ENCODE measurements at places on chromosomes 7 and 10.

DNA sequence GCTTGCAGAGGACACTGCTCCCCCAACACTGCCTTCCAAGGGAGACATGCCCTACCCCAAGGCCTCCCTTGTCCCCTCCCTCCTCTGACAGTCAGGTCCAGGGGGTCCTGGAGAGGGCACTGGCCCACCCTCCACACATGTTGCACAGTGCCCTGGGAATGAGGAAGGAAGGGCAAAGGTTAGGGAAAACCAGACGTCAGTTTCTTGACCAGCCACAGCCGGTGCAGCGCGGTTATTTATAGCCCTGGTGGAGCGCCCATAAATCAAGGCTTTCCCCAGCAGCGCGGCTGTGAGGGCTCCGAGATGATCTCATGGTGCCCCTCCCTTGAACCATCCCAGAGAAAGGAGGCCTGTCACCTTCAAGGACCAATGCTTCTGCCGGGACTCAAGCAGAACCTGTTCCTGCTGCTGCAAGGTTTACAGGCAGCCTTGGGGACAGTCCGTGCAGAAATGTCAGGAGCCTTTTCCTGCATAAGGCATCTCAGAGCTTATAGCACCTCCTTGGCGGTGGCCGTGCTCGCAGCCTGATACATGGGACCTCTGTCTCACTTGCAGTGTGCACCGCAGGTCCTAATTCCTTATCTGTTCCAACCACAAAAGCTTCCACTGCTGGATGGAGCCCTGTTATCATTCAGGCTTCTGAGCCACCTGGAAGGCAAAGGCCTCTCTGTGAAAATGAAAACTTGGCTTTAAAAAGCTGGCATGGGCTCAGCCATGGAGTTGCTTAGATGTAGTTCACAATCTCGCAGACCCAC lies 127.3 kb downstream of the LHPP start:
- peak; percentile 68 for DNase-seq

DNA sequence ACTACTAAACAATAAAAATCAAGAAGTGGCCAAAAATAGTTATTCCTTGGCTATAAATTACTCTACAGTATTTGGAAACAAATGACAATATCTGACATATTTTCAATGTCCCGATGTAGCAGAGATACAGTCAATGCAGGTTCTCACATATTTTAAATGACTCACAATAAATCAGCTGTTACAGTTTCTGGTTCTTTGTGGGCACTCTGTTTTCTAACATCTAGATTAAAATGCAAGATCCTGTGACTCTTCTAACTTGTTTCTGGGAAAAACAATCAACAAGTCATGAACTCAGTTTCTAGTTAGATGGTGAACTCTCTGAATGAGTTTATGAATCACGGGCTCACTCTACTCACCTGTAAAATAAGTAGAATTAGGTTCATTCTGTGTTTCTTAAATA lies 849.6 kb upstream of the MBL2 start:
- DNase-seq = no peak

DNA sequence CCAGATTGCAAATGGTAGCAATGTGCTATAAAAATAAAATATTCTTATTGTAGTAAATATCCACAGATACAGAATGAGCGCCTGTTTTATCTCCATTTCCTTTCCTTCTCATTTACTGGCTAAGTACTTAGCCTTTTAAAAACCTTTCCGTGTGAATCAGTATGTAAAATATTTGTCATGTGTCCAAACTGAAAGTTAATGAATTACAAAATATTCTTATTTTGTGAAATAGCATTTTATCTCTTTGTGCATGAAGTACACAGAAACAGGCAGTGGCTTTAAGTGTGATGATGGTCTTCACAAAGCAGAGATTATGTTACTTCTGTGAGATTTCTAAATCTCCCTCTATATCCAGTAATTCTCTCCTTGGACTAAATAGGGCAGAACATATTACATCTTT lies 56.7 kb upstream of the KIAA1217 start:
- no peak for DNase-seq

DNA sequence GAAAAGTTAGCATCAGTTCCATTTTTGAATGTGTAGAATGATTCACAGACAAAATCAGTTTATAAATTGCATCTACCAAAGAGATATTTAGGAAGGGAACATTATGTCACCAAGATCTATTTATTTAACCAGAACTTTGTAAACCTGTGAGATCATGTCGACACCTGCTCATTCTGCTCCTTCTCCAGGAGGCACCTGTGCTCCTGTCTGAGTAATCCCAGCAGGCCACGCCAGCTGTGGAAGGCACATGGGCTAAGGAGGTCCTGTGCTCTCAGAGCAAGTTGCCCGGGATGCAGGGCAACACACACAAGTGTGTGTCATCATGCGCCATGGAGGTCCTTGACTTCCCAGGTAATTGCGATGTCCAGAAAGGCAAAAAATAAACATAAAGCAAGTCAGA lies 45.5 kb upstream of the ADARB2 start:
- no peak for DNase-seq

DNA sequence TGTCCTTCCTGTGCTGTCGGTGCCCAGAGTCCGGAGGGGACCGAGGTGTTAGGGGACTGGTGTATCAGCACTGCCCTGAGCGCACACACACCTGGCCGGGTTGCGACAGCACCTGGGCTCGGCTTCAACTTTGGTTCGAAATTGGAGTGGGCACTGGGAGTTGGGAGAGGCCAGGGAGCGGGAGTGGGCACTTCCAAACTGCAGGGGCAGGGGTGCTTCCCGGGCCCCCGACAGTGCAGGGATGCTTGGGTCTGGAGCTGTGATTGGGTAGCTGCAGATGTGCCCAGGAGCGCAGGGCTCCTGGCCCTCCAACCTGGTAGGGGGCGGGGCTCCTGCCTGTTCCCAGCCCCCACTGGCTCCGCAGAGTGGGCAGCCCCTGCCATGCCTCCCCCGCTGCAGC lies 7.7 kb downstream of the BBS9 start:
- no peak for DNase-seq

DNA sequence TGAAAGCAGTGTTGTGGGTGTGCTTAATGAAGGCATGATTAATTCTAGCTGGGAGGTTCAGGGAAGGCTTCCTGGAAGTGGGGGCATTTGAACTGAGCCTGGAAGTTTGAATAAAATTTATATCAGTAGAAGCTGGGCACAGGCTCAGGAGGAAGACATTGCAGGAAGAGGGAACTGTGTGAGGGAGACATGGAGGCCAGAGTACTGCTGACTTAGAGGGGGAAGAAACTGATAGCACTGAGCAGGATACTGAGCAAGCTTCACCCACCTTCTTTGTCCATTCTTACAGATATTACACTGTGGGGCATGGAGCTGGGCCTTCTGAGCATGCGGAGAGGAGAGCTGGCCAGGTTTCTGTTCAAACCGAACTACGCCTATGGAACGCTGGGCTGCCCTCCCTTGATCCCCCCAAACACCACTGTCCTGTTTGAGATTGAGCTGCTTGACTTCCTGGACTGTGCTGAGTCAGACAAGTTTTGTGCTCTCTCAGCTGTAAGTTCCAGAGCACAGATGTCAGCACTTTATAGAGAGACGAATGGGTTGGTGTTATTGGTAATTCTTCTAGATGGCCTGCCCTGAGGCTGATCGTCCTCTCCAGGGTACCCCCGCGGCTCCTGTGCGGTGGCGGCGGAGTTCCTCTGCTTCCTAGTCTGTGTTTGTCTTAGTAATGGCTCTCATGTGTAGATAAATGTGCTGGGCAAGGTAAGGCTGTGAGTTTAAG lies 2.1 kb downstream of the FKBP6 start:
- DNase-seq = no peak
